ENCODE measurements at places on chromosomes 2 and 18.

- DNase-seq: no peak
These were observed 72.2 kb upstream of the AGAP1 start for GRCh38 chr2:235421618-235422017.

GRCh38 chr2:226959418-226959817 lies 123.6 kb downstream of the RHBDD1 start:
- DNase-seq: no peak

DNA sequence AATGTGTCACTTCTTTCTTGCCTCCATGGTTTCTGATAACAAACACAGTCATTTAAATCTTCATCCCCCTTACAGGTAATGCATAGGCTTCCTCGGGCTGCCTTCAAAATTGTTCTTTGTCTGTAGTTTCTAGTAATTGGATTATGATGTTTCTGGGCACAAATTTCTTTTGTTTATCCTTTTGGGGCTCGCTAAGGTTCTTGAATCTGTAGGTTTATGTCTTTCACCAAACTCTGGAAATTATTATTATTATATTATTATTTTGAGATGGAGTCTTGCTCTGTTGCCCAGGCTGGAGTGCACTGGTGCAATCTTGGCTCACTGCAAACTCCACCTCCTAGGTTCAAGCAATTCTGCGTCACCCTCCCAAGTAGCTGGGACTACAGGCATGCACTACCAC lies 16.3 kb upstream of the RMP24 start:
- no peak for DNase-seq

- DNase-seq: no peak
These were observed 112.5 kb upstream of the SLC38A11 start for GRCh38 chr2:165067643-165068486.

GRCh38 chr2:98795891-98796676 lies 65.2 kb upstream of the MGAT4A start:
- DNase-seq: no peak

DNA sequence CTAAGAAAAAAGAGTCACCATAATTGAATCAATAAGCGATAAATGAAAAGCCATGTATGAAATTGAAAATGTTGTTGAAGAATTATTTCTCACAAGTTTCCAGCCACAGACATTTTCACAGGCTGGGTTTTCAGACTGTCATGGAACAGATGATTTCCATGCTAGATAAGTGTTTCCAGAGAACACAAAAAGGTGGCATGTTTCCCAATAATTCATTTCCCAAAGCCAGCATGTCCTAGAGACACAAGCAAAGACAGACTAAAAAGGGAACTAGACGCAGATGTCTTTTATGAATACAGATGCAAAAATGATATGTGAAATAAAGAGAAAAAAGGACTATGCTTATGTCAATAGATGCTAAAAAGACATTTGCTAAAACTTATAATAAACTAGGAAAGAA lies 255.1 kb downstream of the EIPR1 start:
- DNase-seq: no peak

GRCh38 chr2:109256111-109256510 lies 127.1 kb downstream of the SH3RF3 start:
- DNase-seq: no peak

- no peak for DNase-seq
These were observed 140.3 kb upstream of the DLX2 start for GRCh38 chr2:172242961-172243360.

DNA sequence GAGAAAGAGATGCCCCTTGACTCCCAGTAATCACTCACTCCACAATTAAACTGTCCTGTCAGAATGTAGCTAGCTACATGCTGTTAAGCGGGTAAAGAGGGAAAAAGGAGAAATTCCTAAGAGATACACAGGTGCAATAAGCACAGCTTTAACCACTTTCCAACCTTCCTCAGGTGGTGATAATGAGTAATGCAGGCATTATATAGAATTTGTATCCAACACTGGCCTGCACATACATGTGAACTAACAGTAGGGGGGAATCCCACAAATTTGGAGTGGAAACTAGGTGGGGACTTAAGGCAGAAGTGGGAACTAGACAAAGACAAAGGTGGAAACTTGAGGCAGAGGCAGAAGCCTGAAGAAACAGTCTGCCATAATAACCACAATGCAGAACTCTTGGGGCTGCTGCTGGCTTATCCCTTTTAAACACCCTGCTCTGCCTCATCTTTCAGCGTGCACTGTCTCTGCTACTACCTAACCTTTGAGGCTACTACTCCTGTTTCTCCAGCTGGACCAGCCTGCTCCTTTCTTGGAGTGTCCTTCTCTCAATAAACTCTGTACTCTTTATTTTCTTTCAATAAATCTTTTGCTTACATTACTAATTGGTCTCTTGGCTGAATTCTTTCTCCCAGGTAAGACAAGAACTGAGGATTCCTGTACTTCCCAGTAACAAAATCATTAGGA lies 259.7 kb downstream of the PDE11A start:
- DNase-seq: no peak

DNA sequence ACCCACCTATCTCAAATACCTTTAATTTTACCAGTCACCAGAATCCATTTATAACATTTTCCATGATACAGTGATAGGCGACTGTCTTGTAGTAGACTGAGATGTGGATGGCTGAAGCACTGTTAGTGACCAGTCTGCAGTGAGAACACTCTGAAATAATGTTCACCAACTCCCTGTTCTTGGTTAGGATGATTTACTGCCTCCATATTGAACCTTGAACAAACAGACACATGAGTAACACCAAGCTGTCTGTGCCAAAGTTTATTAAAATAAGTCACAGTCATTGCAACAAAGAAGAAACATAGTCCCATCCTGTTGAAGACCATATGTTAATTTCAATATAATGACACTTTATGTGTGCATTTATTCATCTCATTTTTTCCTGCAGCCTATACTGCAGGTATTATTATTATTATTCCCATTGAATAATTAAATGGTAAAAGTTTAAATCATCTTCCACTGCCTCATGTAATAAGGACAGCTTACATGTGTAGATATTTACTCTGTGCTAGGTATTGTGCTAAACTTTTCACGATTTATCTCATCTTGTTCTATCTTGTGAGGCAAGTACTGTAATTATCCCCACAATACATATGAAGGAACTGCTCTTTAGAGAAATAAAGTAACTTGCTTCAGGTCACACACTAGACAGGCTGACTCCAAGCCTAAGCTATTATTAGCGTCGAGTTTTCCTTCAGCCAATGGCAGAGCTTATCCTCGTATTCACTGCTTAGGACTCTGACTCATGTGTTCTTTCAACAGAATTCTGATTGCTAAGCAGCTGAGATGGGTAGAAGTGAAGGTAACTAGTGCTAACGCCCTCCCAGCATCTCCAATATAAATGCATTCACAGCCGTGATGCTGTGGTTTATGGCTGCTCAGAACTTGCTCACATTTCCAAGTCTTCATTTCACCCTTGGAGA lies 62.5 kb downstream of the ONECUT2 start:
- no peak for DNase-seq

DNA sequence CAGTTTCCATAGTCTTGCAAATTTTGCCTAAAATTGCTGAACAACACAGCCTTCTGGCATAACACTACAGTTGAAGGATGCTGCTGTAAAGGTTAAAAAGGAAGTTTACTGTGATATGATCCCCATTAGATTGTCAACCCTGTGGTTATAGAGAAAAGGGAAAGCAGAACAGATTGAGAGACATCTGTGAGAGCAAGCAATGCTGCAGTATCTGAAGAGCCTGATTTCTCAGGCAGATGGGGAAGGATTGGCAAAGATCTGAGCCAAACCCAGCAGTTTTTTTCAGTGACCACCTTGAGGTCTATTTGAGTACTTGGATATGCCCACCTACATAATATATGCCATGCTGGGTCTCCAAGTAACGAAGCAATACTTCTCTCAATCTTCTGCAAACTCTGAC lies 8.5 kb upstream of the ST8SIA3 start:
- DNase-seq: no peak

DNA sequence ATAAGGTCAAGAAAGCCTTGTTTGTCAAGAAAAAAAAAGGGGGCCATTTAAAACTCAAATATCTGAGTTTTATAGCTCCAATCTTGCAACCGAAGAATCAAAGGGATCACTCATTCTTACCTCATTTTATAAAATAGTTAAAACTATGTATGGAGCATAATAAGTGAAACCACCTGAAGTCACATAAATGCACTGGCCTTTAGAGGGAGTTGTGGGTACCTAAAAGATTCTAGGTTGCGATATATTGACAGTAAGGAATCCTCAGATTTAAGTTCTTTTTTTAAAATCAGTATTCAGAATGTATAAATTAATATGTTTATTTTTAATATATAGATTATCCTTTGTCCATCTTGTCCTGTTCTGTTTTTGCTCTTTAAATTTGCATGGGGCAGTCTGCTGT lies 3.4 kb downstream of the ARHGAP28 start:
- DNase-seq: no peak

- DNase-seq: no peak
These were observed 19.4 kb upstream of the ZEB2 start for GRCh38 chr2:144539289-144539782.

DNA sequence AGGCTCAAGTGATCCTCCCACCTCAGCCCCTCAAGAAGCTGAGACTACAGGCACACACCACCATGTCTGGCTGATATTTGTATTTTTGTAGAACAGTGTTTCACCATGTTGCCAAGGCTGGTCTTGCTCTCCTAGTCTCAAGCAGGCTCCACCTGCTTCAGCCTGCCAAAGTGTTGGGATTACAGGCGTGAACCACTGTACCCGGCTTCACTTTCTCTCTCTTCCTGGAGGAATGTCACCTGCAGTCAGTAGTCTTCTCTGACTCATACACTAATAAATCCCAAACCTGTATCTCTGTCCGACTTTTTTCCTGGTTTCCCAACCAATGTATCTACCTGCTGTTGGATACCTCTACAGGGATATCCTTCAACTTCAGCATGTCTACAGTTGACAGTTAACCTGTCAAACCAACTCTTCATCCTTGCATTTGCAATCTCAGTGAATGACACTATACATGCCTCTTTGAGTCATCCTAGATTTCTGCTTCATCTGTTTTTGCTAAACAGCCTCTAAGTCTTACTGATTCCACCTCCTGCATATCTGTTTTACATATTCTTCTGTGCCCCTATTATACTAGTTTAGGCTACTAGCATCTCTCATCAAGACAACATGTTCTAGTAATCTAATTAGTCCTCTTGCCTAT lies 54.5 kb downstream of the RBBP8 start:
- no peak for DNase-seq

- no peak for DNase-seq
These were observed 67.4 kb upstream of the ACVR1C start for GRCh38 chr2:157696036-157696435.

DNA sequence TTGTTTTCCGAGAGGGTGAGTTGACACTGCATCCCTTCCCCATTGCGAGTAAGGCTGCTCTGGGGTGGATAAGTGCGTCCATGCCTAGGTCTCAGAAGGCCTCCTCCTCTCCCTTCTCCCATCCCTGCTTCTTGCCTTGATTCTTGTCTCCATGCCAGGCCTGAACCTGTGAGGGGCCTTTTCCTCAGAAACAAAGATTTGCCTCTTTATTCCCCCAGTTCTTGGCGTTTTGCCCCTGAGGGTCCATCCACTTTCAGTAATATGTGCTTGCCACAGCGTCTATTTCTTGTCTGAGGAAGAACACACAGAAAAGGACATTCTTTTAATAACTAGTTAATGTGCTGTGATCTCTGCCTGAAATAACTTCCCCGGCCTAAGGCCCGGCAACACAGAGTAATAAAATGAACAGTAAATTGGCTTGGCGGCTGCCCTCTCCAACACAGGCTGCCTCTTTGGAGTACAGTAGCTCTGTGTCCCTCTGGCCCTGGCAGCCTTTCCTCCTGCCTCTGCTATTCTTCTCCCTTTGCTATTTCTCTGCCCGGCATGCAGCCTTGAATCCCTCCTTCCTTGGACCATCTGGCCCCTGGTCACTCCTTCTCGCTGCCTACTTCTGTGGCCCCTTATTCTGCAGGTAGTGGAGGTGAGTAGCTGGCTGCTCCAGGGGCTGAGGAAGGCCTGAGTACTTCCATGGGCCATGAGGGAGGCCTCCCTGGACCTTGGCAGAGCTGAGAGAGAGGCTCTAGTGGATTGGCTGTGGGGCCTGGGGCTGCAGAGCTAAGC lies 4.4 kb downstream of the EHD3 start:
- DNase-seq: no peak

- no peak for DNase-seq
These were observed 120.9 kb upstream of the ST6GAL2 start for GRCh38 chr2:107006836-107007235.

- no peak for DNase-seq
These were observed 142.0 kb downstream of the PRKCE start for GRCh38 chr2:45793305-45793962.

GRCh38 chr18:55114876-55115275 lies 155.6 kb upstream of the CCDC68 start:
- no peak for DNase-seq

- peak; percentile 58 for DNase-seq
These were observed 57.1 kb downstream of the ADCYAP1 start for GRCh38 chr18:961644-962355.

DNA sequence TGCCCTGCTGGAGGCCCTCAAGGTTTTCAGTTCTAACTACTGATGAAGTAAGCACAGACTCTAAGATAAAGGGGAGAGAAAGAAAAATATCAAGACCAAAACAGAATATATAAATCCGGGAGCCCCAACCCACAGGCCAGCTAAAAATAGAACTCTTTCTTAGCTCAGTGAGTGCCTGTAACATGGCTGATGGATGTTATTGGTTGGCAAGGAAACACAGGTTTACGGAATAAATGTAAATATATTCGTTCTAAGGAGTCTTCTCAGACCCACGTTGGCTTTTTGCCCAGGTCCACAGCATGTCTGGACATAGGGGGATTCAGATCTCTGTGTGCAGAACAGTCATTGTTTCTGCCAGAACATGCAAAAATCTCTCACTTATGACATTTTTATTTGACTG lies 139.0 kb upstream of the SERPINE2 start:
- DNase-seq: no peak

DNA sequence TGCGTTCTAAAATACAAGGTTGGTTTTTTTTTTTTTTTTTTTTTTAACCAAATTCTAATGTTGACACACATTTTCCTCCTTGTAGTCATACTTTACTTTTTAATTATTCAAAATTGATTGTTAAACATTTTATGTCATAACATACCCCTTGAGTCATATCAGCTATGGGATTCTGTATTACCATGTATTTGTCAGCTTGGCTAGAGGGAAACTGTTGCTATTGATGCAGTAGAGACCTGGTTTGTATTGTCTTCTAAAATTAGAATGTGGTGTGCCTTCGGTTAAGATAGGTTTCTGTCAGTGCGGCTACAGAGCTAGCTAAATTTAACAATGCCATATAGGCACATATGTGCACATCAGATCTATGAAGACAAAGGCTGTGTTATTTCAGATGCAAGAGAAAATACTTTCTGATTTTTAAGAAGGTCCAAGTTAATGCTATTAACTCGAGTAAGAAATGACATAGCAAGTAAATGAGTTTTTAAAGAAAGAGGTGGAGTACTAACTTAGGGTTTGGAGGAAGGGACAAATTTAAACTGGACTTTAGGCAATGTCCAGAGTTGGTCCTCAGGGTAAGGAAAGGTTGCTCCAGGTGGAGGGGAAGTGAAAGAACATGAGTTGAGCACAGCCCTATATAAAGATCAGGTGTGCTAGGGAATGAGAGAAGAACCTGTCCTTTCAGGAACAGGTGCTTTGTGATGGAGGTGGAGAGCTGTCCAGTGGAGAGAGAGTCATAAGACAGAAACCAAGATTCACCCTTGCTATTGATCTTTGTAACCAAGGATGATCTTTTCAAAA lies 152.3 kb downstream of the PRPF40A start:
- no peak for DNase-seq
